ENCODE measurements at places on chromosomes 2 and 18.

DNA sequence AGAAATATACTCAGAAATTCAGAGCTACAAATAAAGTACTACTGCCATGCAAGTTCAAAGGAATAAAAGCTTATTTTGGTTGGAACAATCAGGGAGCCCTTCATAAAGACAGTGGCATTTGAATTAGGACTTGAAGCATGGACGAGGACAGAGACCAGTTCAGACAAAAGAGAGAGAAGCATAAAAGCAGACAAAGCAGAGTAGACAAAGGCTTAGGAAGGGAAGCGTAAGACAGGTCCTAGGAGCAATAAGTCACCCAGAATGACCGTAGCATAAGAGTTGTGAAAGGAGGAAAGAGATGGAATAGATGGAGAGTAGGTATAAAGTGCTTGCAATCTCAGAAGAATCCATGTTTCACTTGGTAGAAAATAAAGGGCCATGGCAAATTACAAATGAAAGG lies 14.0 kb downstream of the PDE1A start:
- no peak for DNase-seq

- DNase-seq = peak; percentile 91
Measured at GRCh38 chr2:217223222-217223930, 363.5 kb upstream of the TNP1 start.

- no peak for DNase-seq
Measured at GRCh38 chr18:3758531-3758930, 308.6 kb downstream of the TGIF1 start.

DNA sequence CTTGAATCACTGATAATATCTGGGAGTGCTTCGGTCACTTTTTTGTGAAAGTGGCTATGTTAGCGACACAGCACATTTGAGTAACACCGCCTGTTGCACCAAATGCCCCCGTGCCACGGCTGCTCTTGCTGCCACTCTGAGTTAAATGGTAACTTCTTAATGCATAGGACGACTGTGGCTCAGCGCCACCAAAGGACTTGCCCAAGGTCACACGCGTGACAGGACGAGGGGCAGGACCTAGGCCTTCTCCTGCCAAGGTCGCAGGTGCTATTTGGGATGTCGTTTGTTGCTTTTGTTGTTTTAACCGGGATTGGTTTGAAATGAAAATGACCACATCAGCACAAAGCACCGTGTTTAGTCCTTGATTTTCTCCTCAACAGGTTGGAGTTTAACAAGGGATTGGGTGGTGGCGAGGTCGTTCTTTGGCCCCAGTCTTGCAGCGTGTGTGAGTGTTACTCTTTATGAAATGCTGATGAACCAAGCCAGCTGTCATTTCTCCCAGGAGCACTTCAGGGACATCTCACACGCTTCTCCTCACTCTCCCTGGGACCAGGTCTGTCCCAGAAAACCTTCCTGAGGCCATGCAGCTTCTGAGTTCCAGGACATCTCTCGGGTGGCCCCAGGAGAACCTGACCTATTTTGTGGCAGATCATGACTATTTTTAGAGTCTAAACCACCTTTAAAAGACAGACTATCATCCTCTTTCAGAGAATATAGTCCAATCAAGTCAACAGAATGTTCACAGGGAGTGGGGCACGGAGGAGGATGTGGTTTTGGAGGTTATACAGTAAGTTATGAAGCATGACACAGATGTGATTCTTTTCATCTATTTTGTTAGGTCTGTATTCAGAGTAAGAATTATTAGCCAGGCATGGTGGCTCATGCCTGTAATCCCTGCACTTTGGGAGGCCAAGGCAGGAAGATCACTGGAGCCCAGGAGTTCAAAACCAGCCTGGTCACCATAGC lies 49.9 kb downstream of the MTCL1 start:
- DNase-seq = peak; percentile 69

- DNase-seq = peak; percentile 69
Measured at GRCh38 chr18:63074981-63075404, 244.6 kb downstream of the BCL2 start.

- DNase-seq = no peak
Measured at GRCh38 chr18:29007986-29008654, 831.2 kb upstream of the CDH2 start.

DNA sequence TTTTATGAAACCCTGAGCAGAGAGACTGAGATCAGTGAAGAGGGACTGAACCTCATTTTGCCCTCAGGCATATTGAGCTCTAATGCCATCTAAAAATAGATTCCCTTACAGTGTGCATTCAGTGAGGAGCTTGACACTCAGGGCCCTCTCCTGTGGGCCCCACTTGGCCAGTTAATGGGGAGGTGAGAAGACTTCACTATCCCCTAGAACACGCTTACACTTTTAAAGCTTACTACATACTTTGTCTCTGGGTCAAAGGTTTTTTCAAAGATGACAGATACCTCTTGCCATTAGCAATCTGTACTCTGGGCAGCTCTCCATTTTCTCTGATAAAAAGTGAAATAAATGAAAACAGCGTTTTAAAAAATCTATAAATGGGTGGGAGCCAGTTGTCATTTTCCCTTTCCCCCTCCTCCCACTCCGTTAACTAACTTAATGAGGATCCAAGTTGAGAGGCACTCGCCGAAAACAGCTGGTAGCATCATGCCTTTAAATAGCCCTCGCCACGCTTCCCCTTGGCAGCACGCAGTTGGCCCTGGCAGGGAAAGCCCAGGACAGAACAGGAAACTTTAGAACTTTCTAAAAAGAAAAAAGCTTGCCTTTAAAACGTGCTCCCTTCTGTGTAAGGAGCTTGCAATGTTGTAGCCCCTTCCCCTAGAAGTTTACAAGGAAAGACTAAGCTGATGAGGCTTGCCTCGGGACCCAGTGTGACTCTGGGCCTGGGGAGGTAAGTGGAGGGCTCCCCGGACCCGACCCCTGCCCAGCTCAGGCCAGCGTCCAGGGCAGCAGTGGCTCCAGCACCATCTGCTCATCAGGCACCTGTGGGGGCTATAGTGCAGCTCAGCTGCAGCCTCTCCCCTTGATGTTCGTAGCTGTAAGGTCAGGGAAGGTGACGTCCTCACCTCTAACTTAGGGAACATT lies 58.8 kb upstream of the FOSL2 start:
- DNase-seq = no peak

GRCh38 chr2:36561237-36561944 lies 36.6 kb downstream of the FEZ2 start:
- peak; percentile 98 for DNase-seq

DNA sequence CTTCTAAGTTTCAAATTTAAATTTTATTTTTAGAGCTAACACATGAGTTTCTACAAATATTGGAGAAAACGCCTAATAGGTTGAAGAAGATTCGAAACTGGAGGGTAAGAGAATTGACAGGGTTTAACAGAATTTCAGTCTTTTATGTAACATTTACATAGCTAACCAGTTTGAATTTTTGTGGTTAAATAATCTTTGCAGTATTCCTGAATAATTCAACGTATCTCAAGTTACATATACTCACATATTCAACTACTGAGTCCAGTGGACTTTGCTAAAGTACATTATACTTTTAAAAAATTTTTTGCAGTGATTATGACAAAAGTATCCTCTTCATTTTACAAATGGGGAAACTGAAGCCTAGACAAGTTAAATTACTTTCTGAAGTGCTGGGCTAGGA lies 34.0 kb downstream of the CCNT2 start:
- no peak for DNase-seq

GRCh38 chr2:62404913-62405312 lies 101.1 kb downstream of the TMEM17 start:
- no peak for DNase-seq

DNA sequence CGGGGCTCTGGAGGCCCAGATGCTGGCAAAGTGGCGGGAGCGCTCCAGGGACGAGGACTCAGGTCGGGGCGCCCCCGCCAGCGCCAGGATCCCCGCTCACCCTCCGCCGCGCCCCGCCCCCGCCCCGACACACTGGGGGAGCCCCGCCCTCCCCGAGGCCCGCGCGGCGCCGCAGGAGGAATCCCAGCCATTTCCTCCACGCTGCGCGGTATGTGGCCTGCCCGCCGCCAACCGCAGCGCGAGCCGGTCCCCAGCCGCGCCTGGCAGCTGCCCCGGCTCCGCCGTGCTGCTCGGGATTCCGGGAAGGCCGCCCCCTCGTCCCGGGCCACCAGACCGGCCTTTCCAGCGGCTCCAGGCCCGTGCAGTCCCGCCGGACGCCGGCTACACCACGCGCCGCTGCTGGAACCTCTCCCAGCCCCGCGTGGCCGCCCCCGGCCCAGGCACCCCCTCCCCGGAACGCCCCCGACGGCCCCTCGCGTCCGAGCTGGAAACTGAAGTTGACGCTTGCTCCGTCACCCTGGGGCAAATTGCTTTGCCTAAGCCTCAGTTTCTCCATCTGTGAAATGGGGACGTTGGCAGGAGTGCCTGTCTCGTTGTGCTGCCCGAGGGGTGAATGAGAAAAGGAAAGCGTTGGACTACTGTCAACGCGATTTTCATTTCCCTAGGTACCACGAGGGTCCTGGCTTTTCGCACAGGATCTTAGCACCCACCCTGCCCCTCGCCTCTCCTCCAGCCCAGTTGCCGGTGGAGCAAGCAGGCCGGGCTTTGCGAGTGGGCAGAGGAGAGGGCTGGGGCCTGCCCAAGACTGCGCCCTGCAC lies 53.6 kb downstream of the PKDCC start:
- DNase-seq = peak; percentile 88

DNA sequence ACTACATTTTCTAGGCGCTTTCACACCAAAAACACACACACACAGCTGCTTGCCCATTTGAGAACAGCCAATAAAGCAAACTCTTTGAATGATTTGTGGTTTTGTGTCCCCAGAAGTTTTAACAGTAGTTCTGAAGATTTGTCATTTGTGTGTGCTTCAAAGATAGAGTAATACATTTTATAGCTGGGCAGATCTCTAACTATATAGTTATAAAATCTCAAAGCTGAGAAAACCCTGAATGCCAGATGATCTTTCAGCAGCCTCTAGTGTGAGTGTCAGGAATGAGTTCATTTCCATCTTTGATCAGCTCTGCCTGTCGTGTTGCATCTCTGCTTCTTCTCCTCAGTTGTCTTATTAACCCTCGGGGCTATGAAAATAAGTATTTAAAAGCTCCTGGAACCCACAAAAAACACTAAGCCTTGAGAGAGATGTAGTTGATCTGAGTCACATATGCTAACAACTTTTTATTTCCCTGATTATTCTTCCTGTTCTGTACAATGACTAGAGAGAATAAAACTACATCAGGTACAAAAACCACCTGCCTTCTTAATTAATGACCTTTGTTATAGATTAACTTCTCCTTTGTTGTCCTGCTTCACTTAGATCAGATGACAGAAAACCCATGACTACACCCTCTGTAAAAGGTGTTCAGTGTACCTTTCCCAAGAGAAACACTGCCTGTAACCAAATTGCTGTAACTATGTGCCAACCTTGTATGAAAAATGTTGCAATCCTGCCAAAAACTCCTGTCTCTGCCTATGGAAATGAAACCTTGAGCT lies 30.0 kb upstream of the SLC3A1 start:
- no peak for DNase-seq

DNA sequence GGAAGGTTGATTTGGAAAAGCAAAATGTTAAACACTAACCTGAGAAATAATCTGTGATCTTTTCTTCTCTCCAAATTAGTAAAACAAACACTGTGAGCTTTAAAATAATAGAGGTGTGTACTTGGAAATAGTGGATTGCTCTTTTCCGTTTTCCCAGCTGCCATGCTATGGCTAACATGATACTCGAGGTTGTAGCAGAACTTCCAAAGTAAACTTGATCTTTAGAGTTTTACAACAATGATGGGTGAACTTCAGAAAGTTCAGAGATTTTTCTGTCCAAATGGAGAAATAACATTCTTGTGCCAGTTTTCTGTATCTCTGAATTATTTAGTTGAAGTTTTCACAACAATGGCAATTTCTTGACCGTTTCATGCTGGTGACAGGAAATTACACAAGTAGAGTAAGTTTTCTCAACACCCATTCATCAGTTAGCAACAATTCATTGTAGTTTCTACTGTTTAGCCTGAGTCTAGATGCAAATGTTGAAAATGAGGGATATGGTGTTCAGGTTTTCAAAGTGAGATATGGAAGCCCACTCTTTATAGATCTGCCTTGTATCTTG lies 135.3 kb upstream of the CTAGE1 start:
- no peak for DNase-seq

DNA sequence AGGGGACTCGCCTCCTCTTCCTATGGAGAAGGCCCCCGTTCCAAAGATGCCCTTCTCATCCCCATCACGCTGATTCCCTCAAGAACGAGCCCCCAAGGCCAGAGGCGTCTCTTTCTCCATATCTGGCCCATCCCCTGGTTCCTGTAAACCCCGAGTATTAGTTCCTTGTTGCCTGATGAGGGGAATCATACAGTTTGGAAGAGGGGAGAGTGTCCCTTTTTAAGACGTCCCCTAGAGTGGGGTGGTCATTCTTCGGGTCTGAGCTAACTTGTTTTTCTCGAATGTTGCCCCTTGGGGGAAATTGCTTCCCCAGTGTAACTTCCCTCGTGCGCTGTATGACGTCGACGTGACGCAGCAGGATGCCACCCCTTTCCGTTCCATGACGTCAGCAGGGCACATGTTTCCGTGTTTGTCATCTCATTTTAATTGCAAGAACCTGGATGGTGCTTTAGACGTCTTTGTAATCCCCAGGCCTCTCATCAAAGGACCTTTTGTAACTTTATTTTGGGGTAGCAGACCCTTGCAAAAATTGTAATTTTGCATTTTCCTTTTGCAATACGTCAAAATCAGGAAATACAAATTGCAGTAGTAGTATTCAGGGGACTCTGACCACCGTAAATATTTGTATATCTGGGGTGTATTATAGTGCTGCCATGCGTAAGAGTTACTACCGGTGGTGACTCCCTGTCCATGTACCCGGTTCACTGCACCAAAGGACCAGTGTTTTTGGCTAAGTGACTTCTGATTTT lies 569 bp downstream of the BABAM2 start:
- DNase-seq = peak; percentile 83

- peak; percentile 9 for DNase-seq
Measured at GRCh38 chr2:37387148-37387835, 42.9 kb downstream of the QPCT start.

DNA sequence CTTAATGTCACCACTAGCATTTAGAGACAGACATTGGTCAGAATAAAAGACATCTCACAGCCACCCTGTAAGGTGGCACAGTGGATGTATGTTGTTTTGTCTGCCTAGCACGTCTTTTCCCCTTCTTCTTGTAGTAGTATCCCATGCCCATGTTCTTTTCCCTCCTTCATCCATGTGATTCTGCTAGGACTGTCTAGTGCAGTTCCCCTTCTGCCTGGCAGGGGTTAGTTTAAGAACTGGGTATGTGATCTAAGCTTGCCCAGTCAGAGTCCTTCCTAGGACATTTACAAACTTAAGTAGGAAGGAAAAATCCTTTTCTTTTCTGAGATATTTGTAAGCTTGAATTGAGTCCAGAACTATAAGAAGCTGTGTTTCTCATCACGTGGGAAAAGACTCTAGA lies 172.3 kb downstream of the BABAM2 start:
- no peak for DNase-seq

All from SJSA1 (cell line).